Foreskin melanocyte (primary cell): ENCODE measurements at places on chromosomes 6 and 20.

GRCh38 chr6:97947841-97948240 lies 664.8 kb upstream of the MMS22L start:
- peak; percentile 29 for DNase-seq

GRCh38 chr6:148757944-148758480 lies 11.2 kb downstream of the UST start:
- no peak for DNase-seq

- no peak for DNase-seq
These were observed 21.9 kb downstream of the FBXL4 start for GRCh38 chr6:98925831-98926230.

GRCh38 chr20:45320948-45321595 lies 13.0 kb upstream of the MATN4 start:
- no peak for DNase-seq

- DNase-seq, result no peak
These were observed 68.7 kb downstream of the PHACTR1 start for GRCh38 chr6:12785301-12785700.

GRCh38 chr6:21845439-21846140 lies 252.0 kb downstream of the SOX4 start:
- no peak for DNase-seq

GRCh38 chr20:2299301-2299700 lies 3.5 kb downstream of the TGM3 start:
- no peak for DNase-seq

GRCh38 chr6:150310539-150310938 lies 58.3 kb upstream of the IYD start:
- DNase-seq, result no peak

GRCh38 chr6:40326714-40327421 lies 260.3 kb downstream of the LRFN2 start:
- DNase-seq, result no peak
